Fibroblast of skin of left biceps (primary cell): ENCODE measurements at places on chromosomes 13 and 19.

DNA sequence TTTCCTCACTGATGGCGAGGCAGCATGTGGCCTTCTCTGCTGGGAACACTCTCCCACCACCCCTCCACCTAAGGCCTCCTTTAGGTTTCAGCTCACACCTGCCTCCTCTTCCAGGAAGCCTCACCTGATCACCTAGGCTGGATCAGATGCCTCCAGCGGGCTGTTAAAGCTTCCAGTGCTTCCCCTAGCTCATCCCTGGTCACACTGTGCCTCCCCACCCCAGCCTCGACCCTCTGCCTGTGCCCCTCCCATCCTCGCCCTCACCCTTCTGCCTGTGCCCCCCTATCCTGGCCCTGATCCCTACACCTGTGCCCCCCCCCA lies 33.8 kb downstream of the MAP4K1 start:
- no peak for DNase-seq

DNA sequence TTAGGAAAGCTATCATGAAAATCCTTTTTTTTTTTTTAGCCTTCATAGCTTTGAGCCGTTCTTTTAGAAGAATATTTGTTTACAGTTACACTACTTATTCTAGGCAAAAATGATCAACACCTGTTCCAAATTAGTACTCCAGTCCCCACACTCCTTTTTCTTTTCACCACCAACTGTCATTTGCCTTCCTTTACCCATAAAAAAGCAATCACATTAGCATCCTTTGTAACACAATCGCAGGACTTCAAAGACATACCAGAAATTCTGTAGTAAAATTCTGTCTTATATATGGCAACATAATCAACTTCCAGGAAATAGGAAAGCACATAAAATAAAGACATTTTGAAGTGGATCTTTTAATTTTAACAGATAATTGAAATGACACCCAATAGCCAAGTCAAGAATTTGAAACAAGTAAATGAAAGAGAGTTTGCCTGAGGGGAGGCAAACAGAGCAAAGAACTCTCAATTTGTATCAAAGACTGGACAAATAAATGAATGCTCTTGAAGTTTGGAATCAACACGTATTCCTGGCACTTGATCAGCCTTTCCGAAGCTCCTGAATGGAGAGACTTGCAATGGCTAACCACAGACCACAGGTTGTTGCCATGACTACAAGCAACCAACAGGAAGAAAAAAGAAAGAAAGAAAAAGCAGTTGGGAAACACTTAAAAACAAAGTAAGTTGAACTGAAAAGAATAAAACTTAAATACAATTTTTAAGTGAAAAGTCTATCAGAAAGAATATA lies 206.8 kb downstream of the PCDH9 start:
- DNase-seq, result peak; percentile 54

DNA sequence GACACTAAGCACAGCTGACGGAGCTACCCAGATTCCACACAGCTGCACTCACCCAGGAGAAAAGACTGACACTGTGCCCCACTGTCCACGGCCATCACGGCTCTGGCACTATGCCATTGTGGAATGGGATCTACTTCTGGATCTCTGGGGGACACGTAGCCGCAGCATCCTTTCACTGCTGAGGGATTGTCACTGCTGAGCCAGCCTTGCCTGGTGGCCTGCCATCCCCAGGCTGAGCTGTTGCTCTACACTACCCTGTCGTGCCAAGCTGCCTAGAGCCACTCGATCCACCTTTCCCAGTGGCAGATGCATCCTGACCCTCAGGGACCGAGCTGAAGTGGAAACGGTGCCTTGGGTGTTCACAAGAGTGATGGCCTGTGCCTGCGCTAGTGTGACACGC lies 5.0 kb upstream of the LILRB5 start:
- no peak for DNase-seq

- no peak for DNase-seq
Measured at GRCh38 chr13:36668316-36668715, 5.5 kb upstream of the SERTM1 start.

GRCh38 chr19:34393031-34393430 lies 11.2 kb upstream of the PDCD2L start:
- no peak for DNase-seq

DNA sequence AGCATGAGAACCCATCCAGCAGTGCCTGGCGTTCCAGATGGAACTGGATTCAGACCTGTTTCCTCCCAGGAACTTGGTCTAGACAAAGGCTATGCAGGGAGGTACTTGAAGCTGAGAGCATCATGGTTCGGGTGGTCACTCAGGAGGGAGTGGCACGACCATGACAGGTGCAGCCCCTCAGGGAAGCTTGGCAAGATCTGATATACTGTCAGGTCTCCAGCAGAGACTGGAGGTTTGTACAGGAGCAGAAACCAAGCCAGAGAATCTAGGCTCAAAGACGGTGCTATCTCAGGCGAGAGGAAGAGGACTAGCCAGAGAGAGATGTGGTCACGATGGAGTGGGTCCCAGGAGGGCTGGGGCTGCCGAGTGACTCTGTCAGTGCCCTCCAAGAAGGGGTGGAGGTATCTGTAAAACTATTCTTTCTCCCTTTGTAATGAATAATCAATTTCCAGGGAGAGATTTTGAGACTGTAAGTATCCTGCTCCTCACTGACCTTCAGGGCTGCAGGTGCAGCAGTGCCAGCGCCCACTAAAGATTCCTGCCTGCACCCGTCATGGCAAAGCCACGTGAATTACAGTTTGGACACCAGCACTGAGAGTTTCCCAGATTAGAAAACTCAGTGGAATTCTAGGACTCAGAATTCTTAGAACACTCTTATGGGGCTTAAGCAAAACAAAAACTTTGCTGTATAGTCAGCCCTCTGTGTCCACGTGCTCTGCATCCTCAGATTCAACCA lies 10.2 kb upstream of the DCUN1D2 start:
- DNase-seq, result no peak

DNA sequence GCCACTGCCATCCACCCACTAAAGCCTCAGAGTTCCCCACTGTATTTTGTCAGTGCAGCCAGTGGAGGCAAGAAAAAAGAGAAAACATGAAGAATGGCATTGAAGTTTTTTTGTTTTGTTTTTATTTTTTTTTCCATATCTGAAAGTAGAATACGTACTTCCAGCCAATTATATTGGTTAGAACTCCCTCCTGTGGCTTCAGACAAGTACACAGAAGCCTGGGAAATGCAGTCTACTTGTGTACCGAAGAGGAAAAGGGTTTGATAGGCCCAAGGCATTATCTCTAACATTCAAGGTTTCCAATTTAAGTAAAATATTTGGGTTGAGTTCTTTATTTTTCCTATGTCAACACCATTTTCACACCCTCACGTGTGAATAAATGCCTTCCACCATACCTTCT lies 696.2 kb upstream of the GPC6 start:
- DNase-seq, result no peak

DNA sequence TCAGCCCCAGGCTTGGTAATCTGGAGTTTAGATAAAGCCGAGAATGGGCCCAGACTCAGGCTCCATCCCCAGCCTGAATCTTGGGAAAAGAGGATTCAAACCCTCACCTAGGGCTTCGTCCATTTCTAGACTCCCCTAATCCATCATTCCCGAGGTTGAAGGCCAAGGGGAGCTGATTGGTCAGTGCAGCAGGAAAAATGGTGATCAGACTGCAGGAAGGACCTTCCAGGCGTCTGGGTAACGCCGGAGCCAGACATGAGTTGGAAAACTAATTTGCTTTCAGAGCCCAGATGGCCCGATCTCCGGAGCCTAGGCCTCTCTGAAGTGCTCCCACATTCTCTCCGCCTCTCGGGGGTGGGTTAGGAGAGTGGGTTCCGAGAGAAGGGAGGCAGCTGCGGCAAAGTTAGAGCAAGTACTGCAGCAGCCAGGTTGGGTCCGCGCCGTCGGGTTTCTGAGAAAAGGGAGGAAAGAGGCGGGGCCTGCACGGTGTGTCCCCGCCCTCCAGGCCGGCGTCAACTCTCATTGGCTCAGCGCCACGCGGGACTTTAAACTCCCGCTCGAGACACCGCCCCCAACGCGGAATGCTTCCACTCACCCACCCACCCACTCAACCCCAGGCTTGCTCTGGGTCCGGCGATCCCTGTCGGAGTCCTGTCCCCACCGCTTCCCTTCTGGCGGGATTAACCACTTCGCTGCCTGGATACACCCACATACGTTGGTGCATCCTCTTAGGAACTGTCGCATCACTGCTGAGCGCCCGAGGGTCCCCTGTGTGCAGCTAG lies 788 bp upstream of the RTBDN start:
- DNase-seq, result no peak

DNA sequence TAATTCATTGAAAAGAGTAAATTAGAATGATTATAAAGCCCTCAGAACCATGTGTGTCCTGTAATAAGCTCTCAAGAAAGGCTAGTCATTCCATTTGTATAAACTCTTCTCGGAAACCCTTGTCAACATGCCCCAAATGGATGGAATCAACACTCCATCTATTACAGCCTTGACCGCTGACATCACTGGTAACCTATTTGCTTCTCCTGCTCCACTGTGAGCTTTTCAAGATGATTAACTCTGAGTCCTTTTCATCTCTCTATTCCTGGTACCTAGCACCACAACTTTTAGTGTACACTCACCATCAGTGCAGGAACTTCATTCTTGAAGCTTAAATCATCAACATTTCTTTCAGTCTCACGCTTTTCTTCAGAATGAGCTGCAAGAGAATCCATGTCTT lies 612.0 kb downstream of the DCT start:
- DNase-seq, result no peak

DNA sequence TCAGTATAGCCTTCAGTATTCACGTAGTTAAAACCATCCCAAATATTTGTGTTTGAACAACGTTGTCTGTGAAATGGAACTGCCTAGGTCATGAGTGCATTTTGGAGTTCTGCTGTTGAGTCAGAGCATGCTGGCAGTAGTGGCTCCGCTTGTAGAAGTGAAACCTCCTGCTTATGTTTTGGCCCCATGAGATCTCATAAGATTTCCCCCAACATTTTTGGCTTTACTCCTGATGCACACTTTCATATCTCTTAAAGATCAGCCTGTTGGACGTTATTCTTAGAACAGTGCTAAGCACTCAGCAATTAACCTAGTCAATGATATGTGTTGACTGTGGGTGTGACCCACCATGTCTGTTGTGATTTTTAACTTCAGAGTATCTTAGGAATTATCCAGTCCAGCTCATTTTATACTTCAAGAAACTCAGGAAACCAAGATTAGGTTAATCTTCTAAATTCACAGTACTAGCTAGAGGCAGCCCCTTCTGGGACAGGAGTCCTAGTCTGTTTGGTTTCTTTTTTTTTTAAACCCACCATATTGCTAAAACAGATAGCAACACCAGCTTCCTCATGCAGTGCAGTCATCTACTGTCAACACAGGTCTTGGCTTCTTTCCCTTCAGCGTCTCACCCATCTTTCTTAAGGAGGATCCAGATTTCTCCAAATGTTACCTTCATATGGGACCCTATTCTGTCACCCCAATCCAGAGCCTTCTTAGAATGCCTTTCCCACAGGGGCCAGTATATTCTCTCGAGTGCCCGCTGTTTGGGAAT lies 26.2 kb downstream of the RAP2A start:
- DNase-seq, result no peak

GRCh38 chr19:10344780-10345179 lies 5.4 kb upstream of the ICAM3 start:
- DNase-seq, result no peak

GRCh38 chr19:51327066-51328001 lies 14.6 kb downstream of the VSIG10L start:
- DNase-seq, result no peak

- no peak for DNase-seq
Measured at GRCh38 chr13:111622051-111622531, 301.6 kb downstream of the TEX29 start.

DNA sequence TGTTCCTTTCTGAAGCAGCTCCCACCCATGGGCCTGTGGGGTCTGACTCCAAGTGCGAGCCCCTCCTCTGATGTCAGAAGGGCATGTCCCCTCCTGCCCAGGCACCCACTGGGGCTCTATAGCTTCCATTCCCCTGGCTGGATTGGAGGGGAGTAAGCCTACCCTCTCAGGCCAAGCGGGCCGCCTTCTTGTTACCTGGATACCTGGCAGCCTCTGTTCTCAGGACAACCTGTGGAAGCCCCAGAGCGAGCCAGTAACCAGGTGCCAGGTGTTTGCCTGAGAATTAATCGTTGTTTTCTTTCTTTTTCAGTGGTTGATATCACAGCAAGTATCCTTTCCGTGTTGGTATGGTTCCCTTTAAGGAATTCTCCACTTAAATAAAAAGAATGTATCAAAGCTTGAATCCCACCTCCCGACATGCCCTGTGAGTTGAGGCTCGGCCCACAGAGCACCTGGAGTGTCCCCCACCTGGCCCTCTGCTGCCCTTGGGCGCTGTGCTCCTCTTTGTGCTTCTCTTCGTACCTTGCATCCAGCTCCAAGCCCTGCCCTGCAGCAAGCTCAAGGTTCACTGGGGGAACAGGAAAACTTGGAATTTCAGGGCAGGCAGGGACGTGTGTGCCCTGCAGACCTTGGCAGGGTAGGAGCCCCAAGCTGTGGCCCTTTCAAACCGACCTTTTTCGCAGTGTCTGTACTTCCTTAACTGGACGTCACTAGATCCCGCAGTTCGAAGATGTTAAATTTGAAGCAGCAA lies 15.0 kb downstream of the MAU2 start:
- DNase-seq, result no peak

DNA sequence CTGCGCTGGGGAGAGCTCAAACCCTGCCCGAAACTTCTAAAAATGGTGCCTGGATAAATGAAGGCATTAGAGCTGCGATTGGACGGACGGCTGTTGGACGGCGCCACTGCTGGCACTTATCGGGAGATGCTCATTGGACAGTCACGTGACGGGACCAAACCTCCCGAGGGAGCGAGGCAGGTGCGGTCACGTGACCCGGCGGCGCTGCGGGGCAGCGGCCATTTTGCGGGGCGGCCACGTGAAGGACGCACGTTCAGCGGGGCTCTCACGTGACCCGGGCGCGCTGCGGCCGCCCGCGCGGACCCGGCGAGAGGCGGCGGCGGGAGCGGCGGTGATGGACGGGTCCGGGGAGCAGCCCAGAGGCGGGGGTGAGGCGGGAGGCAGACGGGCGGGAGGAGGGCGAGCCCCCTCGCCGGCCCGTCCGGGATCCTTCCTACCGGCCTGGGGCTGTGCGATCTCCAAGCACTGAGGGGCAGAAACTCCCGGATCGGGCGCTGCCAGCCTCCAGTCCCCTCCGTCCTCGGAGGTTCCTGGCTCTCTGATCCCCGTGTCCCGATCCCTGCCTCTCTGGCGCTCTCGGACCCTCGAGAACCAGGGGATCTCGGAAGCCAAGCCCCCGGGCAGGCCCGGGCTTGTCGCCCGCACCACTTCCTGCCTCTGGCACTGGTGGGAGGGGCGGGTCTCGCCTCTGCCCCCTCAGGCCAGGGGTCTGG lies at the start of gene BAX:
BAX (plus strand) TSS at position 281 of the 713 bp plus-strand sequence; CDS start at position 335, 54 bp downstream.
- DNase-seq, result peak; percentile 86
